SW 1271 (cell line): ENCODE measurements at places on chromosomes 7 and 10.

GRCh38 chr7:901388-902154 is 25.2 kb downstream of the GET4 start:
- peak; percentile 64 for DNase-seq

DNA sequence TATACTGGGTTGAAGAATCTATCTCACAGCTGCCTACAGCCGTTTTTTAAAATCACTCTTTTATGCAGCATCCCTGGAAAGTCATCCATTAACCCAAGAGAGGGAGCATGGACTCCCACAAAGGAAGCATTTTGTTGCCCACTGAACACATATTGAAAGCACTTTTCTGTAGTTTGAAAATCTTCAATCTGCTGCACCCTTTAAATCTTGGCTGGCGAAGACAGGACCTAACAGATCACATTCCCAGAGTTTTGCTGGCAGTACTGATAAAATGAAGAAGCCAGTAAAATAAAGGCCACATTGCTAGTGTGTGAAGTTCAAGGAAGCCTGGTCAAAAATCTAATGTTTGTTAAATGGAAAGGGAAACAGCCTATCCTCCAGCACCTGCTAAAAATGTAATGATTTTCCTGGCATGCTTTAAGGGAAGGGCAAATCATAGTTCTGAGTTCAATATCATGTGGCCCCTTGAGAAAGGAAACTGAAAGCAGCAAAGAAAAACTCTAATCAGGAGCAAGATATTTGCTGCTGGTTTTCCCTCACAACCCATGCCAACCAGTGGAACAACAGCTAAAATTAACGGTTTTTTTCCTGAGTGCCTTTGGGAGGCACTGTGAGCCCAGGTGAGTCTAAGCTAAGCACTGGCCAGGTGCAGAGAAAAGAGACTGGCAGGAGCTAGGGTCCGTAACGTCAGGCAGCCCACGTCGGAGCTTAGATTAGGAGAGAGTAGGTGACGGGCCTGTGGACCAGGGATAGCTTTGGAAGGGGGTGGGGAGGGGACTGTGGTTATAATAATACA is 97.9 kb upstream of the PALS2 start:
- DNase-seq, result no peak

DNA sequence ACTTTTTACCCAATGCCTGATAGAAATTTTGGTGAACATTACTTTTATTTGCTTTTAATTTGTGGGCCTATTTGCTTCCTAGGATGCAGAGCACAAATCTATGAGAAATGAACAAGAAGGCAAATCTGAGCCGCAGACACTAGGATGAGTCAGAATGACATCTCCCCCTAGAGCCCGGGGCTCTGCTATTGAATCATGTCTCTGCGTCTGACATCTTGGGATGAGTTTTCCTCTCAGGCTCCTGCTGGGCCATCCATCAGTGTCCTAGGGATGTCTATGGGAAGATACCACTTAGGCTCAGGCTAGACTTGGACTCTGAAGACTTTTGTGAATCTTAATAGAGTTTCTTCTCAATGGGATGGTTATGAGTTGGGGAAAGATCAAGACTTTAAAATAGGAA is 157.3 kb upstream of the MTPN start:
- no peak for DNase-seq

GRCh38 chr7:44325201-44325671 is at the start of gene CAMK2B:
Gene CAMK2B, minus strand, starts transcription at chr7:44325594. Its CDS starts 173 bp downstream, at chr7:44325421.
- no peak for DNase-seq

GRCh38 chr10:17831341-17831740 is 22.2 kb downstream of the MRC1 start:
- DNase-seq, result no peak

- DNase-seq, result no peak
Measured at GRCh38 chr7:79471283-79471682, 17.8 kb upstream of the MAGI2 start.

GRCh38 chr7:42247301-42247700 is 10.3 kb upstream of the GLI3 start:
- no peak for DNase-seq

GRCh38 chr7:106216923-106217542 is 67.8 kb downstream of the NAMPT start:
- peak; percentile 76 for DNase-seq

GRCh38 chr10:47047577-47048525 is 136.6 kb downstream of the PTPN20 start:
- DNase-seq, result peak; percentile 30

GRCh38 chr10:127756264-127756663 is 19.3 kb downstream of the FOXI2 start:
- no peak for DNase-seq

GRCh38 chr7:120444650-120445049 is 171.7 kb downstream of the KCND2 start:
- DNase-seq, result no peak

DNA sequence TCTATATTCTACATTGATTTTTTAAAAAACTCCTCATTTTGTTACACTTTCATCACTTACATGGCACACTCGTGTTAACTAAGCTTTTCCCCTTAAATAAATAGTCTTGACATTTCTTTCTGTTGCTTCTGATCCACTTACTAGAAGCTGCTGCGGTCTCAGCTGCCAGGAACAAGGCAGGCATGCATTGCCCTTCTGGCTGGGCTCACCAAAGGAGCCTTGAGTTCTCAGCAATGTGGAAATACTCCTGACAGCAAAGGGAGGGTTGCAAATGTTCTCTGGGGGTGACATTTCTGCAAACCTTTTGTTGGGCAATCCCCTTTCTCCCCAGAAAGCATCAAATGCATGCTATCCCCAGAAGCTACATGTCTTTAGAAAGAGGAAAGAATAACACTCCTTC is 350.1 kb downstream of the PRPF18 start:
- no peak for DNase-seq

DNA sequence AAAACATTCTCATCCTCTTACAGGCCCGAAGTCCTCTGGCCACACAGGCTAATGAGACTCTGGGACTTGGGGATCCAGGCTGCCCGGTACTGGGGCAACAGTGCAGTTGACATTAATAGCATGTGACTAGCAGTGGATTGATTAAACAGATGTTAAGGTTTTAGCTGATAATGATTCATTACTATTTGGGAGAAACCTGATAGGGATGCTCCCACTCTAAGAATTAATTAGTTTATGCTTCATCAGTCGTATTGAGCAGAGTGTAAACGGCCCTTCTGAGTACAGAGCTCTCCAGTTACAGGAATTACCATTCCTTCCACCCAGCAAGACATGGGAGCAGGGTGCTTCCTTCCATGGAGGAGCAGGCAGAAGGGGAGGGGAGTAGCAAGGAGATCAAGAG is 82.7 kb downstream of the RPS24 start:
- DNase-seq, result no peak

- no peak for DNase-seq
Measured at GRCh38 chr10:48697091-48697490, 12.4 kb downstream of the WDFY4 start.

DNA sequence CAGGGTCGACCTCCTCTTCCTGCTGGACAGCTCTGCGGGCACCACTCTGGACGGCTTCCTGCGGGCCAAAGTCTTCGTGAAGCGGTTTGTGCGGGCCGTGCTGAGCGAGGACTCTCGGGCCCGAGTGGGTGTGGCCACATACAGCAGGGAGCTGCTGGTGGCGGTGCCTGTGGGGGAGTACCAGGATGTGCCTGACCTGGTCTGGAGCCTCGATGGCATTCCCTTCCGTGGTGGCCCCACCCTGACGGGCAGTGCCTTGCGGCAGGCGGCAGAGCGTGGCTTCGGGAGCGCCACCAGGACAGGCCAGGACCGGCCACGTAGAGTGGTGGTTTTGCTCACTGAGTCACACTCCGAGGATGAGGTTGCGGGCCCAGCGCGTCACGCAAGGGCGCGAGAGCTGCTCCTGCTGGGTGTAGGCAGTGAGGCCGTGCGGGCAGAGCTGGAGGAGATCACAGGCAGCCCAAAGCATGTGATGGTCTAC is 46.9 kb downstream of the VWA2 start:
- no peak for DNase-seq

DNA sequence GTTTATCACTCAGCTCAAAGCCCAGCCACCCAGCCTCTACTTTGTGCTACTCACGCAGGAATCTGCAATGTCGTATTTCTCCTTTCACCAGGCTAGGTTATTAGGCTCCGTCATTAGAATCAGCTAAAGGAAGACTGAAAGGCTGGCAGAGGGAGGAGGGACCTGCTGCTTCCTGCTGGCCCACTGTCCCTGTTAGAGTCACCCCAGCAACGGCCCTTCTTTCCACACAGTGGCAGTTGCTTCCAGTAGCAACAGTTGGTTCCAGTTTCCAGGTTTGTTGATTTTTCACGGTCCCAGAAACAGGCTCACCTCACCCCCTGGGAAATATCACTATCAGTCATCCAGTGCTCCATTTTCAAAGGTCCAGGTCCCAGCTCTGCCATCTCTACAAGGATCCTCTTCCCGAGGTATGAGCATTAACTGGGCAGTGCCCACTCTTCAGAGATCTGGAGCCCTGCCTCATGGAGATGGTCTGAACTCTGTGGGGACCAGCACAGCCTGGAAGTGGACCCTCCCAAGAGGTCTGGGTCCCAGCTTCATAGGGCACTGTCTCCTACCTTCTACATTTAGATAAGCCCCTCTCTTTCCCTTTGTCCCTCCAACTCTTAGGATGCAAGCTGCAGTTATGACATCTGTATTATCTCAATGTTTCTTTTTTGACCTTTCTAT is 15.9 kb downstream of the ODAD2 start:
- no peak for DNase-seq

- no peak for DNase-seq
Measured at GRCh38 chr7:143356414-143357050, 6.0 kb downstream of the FAM131B start.
